ENCODE measurements at places on chromosomes 3 and 15.

GRCh38 chr3:171712171-171712938 lies 97.9 kb downstream of the PLD1 start:
- no peak for DNase-seq

DNA sequence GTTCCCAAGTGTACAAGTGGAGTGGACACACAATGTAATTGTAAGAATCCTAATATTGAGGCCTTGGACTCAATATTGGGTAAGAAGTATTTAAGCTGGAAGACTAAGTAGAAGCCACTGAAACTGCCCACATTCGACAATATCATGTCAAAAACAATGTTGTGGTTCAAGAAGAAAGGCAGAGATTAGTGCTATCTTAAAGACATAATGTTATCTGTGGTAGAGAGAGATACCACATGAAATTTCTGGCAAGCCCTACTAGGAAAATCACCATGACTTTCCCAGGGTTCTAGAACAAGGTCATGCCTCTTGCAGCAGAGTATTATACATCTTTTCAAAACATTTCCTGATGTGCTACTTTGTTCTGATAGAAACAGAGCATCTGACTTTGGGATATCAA lies 192.6 kb downstream of the RAP2B start:
- no peak for DNase-seq

GRCh38 chr15:48834756-48835155 lies 23.9 kb upstream of the CEP152 start:
- no peak for DNase-seq

DNA sequence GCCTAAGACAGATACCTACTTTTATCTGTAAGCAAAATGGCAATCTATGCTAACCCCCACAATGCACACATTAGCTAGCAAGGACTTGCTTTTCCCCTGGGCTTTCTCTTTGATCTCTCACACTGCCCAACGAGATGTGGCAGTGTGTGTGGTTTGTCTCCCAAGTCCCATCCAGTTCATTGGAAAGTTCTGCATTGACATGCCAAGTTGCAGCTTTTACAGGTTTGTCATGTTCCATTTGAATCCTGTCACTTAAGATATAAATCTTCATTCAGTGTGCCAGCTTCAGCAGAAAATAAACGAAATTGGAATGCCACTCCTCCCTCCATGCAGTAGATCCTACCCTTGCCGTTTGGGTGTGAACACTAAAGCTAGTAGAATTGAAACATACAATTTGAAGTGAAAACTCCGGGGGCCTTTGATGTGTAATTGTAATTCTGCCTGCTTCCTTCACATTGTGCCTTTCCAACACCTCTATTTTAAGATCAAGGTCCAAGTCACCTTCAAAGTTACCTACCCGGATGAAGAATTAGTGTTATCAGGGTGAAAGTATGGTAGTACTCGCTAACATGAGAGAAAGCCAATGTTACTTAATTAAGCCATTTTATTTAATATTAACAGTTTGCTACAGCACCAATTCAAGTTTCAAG lies 130.9 kb upstream of the BHLHE40 start:
- no peak for DNase-seq

GRCh38 chr3:193052354-193053045 lies 134.8 kb upstream of the MB21D2 start:
- no peak for DNase-seq
